Cerebellar cortex (tissue), 1 donor: ENCODE measurements at places on chromosomes 12 and 14.

DNA sequence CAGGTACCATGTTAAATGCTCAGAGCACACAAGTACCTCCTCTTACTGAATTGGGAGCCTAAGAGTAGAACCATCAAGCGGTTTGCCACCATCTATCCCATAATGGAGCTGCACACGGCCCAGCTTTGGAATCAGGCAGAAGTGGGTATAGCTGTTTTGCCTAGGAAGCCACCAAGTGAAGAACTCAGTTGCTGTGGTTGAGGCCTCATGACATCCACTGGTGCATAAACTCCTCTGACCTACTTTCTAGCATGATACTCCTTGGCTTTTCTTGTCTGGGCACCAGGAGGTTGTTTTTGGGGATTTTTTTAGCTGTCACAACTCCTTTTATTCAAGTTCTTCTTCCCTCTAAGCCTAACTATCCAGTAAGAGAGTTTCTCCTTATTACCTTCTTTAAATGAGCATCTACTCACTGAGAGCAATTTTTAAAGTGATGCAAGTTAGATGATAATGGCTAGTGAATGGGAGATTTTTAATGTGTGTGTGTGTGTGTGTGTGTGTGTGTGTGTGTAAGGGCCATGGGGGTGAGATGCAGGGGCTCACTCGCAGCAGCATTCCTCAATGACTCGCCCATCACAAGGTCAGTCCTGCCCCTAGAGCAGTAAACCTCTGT lies 20.9 kb upstream of the KRAS start:
- DNase-seq: no peak

GRCh38 chr14:103103461-103104388 lies 9.2 kb downstream of the EXOC3L4 start:
- DNase-seq: no peak

DNA sequence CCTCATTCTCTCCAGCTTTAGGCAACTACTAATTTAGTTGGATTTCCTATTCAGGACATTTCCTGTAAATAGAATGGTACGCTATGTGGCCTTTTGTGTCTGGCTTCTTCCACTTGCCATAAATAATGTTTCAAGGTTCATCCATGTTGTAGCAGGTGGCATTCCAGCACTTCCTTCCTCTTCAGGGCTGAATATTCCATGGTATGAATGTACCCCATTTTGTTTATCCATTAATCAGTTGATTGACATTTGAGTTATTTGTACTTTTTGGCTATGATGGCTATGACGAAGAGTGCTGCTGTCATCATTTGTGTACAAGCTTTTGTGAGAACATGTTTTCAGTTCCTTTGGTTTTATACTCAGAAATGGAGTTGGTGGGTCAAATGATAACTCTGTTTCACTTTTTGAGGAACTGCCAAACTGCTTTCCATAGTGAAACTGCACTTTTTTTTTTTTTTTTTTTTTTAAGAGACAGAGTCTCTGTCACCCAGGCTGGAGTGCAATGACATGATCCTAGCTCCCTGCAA lies 6.5 kb upstream of the CDK2AP1 start:
- DNase-seq: no peak

GRCh38 chr14:50230701-50231474 lies 490 bp downstream of the SOS2 start:
- peak; percentile 48 for DNase-seq

- DNase-seq: no peak
These were observed 22.8 kb upstream of the IGF1 start for GRCh38 chr12:102503056-102503681.

DNA sequence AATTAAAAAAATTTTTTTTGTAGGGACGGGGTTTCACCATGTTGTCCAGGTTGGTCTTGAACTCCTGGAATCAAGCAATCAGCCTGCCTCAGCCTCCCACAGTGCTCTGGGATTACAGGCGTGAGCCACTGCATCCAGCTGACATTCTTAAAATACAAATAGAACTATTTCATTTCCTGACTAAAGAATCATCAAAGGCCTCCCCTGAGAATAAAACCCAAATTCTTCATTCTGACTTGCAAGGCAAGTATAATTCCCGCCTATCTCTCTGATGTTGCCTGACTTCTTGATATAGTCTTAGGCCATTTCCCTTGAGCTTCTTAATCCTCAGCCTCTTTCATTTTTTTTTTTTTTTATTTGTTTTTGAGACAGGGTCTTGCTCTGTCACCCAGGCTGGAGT lies 4.4 kb upstream of the BICD1 start:
- no peak for DNase-seq

GRCh38 chr14:92464716-92465115 lies 48.9 kb upstream of the RIN3 start:
- no peak for DNase-seq

DNA sequence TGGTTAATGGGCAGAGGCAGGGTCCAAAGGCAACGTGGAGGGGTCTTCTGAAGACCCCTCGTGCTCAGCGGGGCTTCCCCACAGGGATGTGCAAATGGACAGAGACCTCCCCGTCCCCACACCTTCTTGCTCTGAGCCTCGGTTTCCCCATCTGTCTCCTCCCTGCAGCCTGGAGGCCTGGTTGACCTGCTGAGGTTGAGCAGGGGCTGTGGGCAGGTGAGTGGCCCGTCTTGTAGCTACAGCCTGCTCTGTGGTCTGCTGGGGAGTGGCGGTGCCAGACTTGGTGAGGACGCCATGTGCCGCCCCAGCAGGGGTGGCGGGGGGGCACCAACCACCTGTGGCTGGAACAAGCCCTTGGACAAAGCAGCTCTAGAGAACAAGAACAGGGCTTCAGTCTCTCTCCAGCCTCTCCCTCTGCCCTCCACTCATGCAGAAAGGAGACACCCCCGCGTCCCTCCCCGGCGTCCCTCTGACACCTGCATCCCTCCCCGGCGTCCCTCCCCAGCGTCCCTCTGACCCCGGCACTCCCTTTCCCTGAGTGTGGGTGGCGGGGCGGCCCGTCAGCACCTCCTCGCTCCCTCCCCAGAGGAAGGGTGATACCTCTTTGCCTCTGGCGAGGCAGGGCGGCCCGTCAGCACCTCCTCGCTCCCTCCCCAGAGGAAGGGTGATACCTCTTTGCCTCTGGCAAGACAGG lies 83.7 kb downstream of the NOC4L start:
- DNase-seq: peak; percentile 58

GRCh38 chr12:132391326-132392041 lies 62.1 kb upstream of the GALNT9 start:
- no peak for DNase-seq

DNA sequence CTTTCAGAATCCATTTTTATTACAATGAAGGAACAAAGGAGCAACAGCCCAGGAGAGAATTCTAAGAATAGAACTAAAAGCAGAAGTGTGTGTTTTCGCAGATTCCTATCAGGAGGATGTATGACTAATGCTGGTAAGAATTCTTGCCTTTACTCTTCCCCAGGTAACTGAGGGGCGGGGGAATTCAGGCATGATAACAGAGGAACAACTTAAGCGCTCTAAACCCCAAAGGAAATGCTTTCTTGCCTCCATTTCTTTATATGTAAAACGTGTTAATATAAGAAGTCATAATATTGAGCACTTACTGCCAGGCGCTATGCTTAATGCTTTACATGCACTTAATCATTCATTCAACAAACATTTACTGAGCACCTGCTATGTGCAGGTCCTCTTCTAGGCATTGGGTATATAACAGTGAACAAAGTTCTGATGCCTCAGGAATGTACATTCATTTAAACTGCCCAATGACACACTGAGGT lies 4.5 kb downstream of the HCAR1 start:
- no peak for DNase-seq

DNA sequence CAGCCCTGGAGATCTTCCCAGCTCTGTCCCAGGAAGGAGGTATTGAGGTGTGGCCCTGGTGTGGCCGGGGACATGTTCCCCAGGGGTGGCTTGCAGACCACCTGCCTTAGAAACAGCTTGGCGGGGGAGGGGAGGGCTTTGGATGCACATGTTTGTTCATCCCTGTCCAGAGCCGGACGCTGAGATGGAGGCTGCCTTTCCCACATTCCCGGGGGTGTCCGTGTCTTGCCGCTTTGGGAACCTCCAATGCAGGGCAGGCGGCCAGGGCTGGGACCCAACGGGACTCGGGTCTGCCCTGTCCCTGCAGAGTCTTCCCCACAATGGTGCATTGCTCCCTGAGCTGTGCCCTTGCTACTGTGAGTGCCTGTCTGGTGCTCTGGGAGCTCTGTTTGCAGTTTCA lies 319.5 kb upstream of the SFSWAP start:
- no peak for DNase-seq

DNA sequence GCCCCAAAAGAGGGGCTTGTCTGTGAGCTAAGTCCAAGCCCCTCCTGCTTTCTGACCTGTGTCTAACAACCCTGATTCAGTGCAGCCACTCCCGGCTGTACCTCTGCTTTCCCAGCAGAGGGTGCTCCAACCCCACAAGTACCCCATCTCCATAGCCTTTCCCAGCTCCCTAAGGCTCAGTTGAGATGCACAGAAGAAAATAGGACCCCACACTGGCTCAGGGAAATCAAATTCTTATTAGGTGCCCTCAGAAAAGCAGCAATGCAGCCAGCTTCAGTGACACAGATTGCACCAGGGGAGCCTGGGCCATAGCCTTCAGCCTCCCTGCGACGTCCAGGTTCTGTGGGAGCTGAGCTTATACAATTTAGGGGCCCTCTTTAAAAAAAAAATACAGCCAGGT lies 49.9 kb downstream of the LRRC74A start:
- DNase-seq: peak; percentile 83

DNA sequence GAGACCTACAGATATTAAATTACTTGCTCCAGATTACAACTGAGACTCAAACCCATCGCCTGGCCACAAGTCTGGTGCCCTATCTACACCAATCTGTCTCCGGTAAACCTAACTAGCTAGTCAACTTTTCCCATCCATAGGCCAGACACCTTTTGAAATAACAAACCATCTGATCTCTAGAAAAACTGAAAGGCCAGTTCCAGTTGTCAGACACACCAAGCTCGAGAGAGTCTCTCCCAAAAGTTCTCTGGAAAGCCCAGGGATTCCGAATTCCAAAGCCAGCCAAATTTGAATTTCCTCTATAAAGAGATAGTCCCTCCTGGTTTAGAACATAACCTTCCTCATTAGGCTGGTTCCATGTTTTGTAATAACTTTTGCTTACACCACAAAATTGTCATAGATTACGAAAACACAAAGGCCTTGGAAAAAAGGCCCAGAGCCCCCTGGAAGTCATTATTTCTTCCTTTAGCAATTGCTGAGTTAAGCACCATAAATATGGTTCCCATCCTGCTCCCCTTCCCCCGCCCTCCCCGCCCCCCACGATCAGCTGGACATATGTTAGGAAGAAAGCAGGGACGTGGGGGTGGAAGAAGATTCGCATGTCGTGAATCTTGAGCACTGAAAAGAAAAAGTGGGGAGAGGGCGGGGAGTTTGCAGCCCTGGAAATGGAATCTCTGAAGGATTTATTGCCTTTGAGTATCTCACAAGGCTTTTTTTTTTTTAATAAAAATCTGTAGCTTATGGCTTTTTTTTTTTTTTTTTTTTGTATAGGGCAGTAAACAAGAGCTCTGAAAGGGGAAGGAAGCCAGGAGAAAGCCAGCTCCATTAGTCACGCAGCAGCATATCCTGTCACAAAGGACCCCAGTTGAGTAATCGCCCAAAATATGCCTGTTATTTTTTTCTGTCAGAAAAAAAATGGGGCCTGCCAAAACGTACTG lies 110.4 kb downstream of the ZFP36L1 start:
- no peak for DNase-seq

DNA sequence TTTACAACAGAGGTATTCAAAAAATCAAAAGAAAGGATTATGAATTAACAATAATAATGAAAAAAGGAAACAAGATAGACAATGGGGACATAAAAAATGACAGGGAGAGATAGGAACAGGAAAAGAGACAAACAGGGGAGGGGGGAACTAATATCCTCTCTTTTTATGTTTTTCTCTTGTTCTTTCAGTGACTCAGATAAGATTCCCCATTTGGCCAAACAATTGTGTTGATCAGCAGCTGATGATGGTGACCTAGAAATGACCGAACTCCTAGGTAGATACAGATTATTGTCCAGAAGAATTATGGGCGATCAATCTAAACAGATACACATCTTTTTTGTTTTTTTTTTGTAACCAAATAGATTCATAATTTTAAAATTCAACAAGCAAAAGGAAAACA lies 1277.2 kb upstream of the FLRT2 start:
- no peak for DNase-seq

DNA sequence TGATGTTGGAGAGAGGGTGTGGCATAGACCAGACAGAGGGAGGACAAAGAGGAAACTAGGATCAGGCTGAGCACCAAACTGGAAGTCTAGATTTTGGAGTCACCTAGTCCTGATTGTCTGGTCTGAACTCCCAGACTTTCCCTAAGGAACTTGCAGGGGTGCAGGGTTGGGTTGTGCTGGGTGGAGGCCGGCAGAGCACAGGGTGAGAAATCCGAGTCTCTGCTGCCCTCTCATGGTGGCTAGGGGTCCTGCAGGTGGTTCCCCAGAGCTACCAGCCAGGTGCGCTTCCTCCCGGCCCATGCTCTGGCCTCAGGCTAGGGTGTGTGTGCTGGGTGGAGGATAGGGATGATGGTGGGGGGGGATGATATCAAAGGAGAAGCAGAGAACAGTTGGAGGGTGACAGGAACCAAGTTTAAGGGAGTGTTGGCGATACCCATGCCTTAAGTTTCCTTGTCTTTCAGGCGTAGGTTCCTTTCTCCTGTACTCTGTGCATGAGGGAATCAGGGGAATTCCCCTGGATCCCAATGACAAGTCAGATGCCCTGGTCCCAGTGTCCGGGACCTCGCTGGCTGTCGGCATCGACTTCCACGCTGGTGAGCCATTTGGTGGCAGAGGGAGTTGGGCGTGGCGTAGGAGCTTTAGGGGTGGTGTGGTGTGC lies 33.5 kb upstream of the NXPH4 start:
- DNase-seq: peak; percentile 86

- no peak for DNase-seq
These were observed 30.1 kb downstream of the CDKN1B start for GRCh38 chr12:12747278-12747677.

DNA sequence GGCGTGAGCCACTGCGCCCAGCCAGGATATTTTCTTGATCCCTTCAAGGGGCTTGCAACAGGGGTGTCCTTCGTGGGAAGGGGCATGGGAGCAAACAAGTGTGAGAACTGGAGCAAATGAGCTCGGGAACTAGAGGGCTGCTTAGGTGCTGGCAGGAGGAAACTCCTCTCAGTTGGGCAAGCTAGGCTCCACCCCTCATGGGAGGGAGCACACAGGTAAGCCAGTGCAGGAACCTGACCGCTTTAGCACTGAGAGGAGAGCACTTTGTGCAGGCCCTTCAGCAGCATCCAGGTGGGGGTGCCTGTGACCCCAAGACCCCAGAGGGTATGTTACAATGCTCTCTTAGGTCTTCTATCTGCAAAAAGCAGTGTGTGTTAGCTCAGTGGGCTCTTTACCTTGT lies 755.4 kb upstream of the MDGA2 start:
- no peak for DNase-seq

DNA sequence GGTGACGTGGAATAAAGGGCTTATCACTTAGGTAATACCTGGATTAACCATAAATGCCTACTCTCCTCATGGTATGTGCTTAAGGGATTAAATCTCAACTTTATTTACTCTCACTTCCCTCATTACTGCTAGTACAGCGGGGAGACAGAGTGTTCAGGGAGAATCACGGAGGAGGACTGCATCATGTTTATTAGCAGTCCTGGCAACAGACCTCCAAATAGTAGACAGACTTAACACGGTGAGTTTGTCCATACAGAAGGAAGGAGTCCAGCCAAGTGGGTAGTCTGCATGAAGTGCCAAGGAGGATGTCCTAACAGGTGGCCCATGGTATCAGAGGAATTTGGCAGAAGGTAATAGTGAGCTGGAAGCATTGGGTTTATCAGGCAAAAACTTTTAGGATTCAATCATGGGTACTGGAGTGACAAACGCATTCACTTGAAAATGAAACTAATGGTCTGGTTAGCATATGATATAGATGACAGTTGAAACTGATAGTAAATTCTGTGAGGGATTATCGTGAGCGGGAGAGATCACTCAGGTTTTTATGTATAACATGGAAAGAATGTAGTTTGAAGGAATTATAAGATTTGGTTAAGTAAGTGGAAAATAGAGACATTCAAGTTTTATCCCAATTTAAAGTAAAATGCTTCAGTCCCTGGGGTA lies 471.8 kb downstream of the TMEM117 start:
- peak; percentile 69 for DNase-seq
